ENCODE measurements at places on chromosomes 3 and 15.

GRCh38 chr3:127306361-127307111, 18.7 kb upstream of the PRR20G start:
- H3K27me3 ChIP-seq = peaks cover 5% of the 10 kb centered on the region
- H3K4me1 ChIP-seq = no peaks in the 10 kb centered on the region
- no peak for DNase-seq
- no peaks in the 10 kb centered on the region for H3K36me3 ChIP-seq
- H3K4me3 ChIP-seq = no peak overlapping the region

GRCh38 chr15:35320158-35320780, 225.7 kb downstream of the DPH6 start:
- no peaks in the 10 kb centered on the region for H3K36me3 ChIP-seq
- H3K27me3 ChIP-seq = no peaks in the 10 kb centered on the region
- DNase-seq = no peak
- H3K27ac ChIP-seq = no peak overlapping the region
- H3K4me1 ChIP-seq = no peaks in the 10 kb centered on the region

DNA sequence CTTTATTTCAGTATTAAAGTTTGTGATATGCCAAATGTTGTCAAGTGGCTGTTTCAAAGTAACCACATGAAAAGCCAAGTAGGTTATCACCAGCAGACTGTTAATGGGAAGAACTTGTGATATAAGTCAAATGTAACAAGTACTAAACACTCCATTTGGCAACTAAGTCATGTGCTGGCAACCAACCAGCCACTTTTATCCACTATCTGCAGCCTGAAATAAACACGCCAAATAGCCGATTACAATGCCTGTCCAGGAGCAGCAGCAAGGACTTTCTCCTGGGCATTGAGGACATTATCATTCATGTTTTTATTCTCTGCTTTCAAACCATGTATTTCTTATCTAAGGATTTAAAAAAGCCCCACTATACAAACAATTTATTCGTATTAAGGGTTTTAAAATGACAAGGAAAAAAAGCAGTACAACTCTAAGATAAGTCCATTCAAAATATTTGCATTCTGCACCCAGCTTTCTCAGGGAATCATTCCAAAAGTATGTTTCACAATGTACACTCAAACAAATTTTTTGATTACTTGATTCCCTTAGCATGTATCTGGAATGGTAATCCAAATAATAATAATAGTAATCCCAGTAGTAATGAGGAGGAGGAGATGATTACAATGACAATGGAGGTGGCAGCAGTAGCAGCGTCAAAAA, 448.6 kb downstream of the ERC2 start:
- H3K27me3 ChIP-seq = no peaks in the 10 kb centered on the region
- no peak overlapping the region for H3K4me3 ChIP-seq
- H3K27ac ChIP-seq = no peak overlapping the region
- no peaks in the 10 kb centered on the region for H3K4me1 ChIP-seq
- no peaks in the 10 kb centered on the region for H3K36me3 ChIP-seq
- no peak for DNase-seq

DNA sequence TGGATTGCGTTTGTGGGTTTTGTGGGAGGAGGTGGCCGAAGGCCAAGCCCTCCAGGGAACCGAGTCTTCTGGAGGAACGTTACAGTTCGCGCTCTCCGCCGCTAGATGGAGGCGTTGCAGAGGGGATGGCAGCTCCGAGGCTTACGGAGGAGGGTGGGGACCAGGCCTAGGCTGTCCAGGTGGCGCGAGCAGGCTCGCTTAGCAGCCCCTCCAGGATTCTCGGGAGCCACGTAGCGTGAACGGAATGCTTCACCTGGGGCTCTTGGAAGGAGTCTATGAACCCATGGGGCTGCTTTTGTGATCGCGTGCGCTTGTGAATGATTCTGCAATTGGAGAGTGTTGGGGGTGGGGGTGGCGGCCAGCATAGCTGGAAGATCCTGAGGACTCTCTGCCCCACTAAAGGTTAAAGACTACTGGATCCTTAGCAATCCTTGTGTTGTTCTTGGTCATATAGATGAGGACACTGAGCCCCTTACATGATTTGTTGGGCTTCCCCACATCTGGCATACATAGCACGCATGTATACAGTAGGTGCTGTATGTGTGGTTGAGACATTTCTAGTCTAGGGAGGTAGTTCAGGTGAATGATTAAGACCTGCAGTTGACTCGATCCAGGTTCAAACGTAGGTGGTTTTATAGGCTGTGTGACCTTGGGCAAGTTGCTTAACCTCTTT, 25.7 kb downstream of the FAM3D start:
- DNase-seq = peak; percentile 70
- H3K36me3 ChIP-seq = no peaks in the 10 kb centered on the region
- H3K4me3 ChIP-seq = no peak overlapping the region
- H3K27ac ChIP-seq = no peak overlapping the region
- no peaks in the 10 kb centered on the region for H3K27me3 ChIP-seq

Data from tibial nerve (tissue), 4 donors.